Caudate nucleus (tissue), 63 donors: ENCODE measurements at places on chromosomes 6 and 20.

- DNase-seq: no peak
Observed at GRCh38 chr6:79874531-79875134, 72.7 kb downstream of the ELOVL4 start.

DNA sequence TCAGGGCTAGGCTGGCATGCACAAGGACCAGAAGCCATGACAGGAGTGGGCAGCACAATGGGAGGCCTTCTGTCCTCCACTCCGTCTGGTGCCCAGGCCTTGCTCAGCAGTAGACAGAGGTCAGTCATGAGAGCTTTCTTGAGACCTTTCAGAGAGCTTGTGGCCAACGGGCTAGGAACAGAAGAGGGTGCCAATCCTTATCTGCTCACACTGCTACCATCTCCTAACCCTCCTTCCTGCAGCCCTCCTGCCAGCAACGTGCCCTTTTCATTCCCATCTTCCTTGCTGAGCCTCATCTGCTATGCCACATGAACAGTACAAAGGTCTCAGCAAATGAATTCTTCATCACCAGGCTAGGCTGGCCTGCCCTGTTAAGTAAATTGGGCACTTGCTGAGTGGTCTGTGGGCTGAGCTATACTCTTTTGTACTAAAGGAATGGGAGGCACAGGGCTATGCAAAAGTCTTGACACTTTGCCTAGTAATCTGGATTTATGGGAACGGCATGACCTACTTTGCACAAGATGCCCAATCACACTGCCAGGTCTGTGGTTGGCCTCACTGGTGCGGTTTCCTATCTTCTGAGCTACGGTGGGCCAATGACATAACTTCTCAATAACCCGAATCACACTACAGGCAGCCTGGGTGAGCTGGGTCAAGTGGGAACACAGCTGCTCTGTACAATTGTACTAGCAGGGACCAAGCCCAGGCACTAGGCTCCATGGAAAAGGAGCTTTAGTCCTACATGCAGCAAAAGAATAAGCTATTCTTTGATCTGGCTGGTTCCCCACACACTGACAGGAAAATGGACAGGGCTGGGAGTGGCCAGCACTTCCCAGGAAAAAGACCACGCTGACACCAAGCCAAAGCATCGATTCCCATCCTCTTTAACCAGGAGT is 47.8 kb downstream of the ELOVL5 start:
- DNase-seq: peak; percentile 20

DNA sequence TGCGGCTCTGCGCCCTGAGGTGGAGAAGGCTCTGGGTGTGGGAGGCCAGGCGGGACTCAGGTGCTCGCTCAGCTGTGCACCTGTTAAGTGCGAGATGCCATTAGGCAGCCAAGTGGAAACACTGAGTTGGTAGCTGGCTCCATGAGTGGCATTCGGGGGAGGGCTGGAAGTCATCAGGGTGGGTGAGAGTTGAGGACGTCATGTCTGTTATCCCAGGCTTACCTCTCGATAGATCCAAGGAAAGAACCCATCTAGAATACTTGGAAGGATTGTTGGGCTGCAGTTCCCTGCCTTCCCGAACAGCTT is 41.3 kb downstream of the TAF8 start:
- no peak for DNase-seq

DNA sequence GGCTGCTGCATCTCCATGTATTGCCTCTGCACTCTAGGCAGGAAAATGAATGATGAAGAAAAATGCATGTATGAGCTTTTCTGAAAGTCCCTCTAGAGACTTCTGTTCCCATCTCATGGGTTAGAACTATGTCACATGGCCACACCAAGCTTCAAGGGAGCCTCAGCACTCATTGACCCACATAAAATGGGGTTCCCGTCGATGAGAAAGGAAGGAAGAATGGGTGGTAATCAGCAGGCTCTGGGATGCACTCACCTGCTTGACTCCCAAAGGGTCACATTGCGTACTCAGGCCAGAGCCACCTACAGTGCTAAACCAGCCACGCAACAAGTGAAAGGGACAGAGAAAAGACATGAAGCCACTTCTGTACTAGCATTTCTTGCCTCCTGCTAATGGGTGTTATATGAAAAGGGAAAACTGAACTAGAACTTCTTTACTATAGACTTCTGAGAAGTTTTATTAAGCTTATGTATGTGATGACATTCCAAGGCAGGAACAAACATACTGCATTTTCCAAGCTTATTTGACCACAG is 95.8 kb upstream of the GCM1 start:
- DNase-seq: no peak

- DNase-seq: no peak
Observed at GRCh38 chr6:37243816-37244370, 13.7 kb upstream of the TBC1D22B start.

DNA sequence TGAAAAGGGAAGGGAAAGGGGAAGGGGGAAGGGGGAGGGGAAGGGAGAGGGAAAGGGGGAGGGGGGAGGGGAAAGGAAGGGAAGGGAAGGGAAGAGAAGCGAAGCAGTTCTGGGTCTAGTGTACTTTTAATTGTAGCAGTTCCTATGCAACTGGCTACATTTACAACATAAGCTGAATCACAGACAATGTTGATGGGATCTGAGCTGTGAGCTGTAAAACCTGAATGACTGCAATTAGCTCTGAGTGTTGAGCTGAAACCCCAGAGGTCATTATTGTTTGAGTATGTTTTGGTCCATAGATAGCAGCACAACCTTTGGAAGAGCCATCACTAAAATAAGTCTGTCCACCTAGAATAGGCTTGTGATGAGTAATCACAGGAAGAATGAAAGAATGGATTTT is 7.2 kb upstream of the ABHD12 start:
- DNase-seq: no peak

DNA sequence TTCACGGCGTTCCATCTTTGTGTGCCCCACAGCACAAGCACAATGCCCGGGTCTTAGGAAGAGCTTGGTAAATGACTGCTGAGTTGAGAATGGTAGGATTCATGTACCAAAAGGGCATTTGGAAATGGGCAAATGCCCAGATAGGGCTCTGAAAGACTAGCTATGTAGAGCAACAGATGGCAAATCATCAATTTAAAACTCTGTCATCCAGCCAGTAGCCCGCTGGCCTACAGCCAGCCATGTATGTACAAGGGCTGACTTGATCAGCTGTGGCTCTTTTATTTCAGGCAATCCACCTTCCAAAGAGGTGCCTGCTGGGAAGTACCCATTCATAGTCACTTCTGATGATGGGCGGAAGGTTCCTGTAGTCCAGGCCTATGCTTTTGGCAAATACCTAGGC is 35.1 kb downstream of the NT5E start:
- DNase-seq: no peak
